T-helper 17 cell (primary cell): ENCODE measurements at places on chromosomes 11 and 22. TPM values are rescaled to one million over a fixed set of nuclear protein-coding genes. Genes with fewer than 3 reads are reported as not detected.
A peak's percentile ranks its signal among the peaks of the same experiment; 100 is the strongest.

GRCh38 chr11:27702811-27703210 is 2.6 kb upstream of the BDNF start:
- H3K27ac ChIP-seq = no peak overlapping the region
- no peak overlapping the region for H3K4me3 ChIP-seq
- peaks cover 8% of the 10 kb centered on the region for H3K36me3 ChIP-seq
- H3K27me3 ChIP-seq = peaks cover 77% of the 10 kb centered on the region
- no peak for DNase-seq

DNA sequence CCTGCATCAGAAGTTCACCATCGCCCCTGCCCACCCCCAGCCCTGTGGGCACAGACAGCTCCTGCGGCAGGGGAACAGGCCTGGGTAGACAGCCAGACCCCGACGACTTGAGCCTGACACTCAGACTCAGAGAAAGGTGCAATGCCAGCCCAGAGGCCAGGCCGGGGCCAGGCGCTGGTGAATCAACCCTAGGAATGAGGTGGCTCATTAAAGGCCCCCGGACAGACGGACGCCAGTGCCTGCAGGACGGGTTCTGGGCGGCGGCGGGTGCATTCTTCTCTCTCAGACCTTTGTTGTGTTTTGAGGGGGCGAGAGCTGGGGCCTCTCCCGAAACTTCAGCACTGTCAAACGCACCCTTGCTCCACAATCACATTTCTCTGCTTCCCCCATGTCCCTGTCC is 5.6 kb downstream of the OVOL1 start:
- peaks cover 13% of the 10 kb centered on the region for H3K4me1 ChIP-seq
- no peak for DNase-seq
- H3K27me3 ChIP-seq = peaks cover 35% of the 10 kb centered on the region
- no peak overlapping the region for H3K4me3 ChIP-seq

GRCh38 chr11:108204929-108205499 is 17.4 kb downstream of the NPAT start:
- H3K4me3 ChIP-seq = no peak overlapping the region
- H3K36me3 ChIP-seq = peaks cover 7% of the 10 kb centered on the region
- no peak for DNase-seq
- H3K27me3 ChIP-seq = no peaks in the 10 kb centered on the region
- peaks cover 30% of the 10 kb centered on the region for H3K4me1 ChIP-seq

GRCh38 chr22:35891442-35891841 is 137.2 kb downstream of the RBFOX2 start:
- H3K27ac ChIP-seq = no peak overlapping the region
- DNase-seq = no peak
- peaks cover 3% of the 10 kb centered on the region for H3K36me3 ChIP-seq

DNA sequence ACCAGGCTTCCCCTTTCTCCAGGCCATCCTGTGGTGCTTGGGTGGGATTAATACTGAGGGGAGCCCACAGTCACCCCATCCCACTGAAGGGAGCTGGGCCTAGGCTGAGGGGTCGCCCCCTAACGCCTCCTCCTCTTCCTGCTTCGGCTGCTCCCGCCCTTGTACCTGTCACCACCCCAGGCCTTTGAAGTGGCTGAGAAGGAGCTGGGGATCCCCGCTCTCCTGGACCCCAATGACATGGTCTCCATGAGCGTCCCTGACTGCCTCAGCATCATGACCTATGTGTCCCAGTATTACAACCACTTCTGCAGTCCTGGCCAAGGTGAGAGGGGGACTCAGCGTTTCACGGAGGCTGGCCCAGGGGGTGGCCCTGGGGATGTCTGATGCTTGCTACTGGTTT is 6.1 kb downstream of the MICALL1 start:
- peaks cover 25% of the 10 kb centered on the region for H3K4me1 ChIP-seq
- no peak overlapping the region for H3K27ac ChIP-seq

GRCh38 chr11:79236541-79236971 is 204.3 kb downstream of the TENM4 start:
- no peaks in the 10 kb centered on the region for H3K36me3 ChIP-seq
- no peak for DNase-seq
- no peaks in the 10 kb centered on the region for H3K4me1 ChIP-seq
- H3K4me3 ChIP-seq = no peak overlapping the region

DNA sequence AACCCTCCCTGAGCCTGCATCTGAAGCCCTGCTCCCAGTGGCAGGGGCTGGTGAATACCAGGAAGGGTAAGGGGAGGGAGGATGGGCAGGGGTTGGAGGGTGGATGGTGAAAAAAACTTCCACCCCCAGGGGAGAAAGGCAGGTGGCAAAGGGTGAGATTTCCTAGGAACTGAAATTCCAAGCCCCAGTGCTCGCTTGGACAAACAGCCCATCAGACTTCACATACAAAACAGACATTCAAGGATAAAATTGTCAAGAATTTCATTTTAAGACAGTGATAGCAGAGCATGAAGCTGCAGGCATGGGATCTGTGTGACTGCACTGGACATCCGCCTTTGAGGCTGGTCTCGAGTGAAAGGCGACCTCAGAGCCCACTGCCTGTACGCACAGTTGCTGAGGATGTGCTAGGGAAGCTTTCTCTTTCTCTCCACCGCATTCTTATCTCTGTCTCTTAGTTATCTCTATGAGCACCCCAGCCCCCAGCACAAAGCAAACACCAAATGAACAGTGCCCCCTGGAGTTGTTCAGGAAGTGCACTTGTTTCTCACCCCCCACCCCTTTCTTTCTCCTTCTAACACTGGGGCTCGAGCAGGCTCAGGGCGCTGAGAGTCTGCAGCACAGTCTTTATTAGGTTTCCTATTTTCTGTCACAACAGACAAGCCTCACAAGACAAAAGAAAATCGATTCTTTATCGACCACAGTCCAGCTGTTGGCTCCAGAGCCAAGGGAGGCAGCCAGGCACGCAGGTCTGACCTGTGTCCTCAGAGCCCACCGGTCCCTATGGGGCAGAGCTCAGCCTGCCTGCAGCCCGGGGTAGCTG is 237.3 kb upstream of the NCAM1 start:
- peaks cover 2% of the 10 kb centered on the region for H3K36me3 ChIP-seq
- H3K4me1 ChIP-seq = no peaks in the 10 kb centered on the region
- peaks cover 43% of the 10 kb centered on the region for H3K27me3 ChIP-seq

DNA sequence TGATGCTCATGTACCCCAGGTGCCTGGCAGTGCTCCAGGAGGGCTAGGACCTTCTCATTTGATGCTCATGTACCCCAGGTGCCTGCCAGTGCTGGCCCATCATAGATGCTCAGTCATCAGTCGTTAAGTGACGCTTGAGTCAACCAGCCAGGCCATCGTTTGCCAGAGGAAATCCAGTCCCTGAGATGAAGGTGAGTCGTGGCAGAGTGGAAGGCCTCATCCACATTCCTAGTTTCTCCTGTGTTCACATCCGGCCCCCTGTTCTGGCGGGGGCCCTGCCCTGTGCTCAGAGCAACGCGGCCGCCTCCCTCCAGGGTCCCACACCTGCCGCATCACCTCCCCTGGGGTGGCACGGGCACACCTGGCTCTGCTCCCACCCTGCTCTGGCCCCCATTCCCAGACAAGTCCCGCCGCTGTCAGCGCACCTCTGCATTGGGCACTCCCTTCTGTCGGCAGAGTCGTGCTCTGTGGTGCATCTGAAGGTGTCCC is 279.9 kb downstream of the BRD1 start:
- no peaks in the 10 kb centered on the region for H3K36me3 ChIP-seq
- peaks cover 8% of the 10 kb centered on the region for H3K4me1 ChIP-seq
- no peaks in the 10 kb centered on the region for H3K27me3 ChIP-seq
- no peak for DNase-seq
- no peak overlapping the region for H3K4me3 ChIP-seq

DNA sequence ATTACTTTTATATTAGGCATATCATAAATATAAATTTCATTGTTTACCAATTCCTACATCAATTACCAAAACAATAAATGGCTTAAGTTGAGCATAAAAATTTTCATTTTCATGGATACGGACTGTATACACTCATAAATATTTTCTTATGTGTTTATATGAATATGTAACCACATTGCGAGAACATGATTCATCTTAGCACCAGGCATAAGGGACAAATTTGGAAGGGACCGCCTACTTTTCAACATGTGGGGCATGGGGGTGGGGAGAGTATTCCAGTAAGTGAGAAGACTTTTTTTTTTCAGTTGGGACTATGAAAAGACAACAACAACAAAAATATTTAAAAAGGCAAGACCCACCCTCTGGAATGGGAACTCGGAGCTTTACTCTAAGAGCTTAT is 296.1 kb downstream of the RAB38 start:
- no peak overlapping the region for H3K4me3 ChIP-seq
- peaks cover 12% of the 10 kb centered on the region for H3K27me3 ChIP-seq
- H3K36me3 ChIP-seq = no peaks in the 10 kb centered on the region
- no peaks in the 10 kb centered on the region for H3K4me1 ChIP-seq
- H3K27ac ChIP-seq = no peak overlapping the region

DNA sequence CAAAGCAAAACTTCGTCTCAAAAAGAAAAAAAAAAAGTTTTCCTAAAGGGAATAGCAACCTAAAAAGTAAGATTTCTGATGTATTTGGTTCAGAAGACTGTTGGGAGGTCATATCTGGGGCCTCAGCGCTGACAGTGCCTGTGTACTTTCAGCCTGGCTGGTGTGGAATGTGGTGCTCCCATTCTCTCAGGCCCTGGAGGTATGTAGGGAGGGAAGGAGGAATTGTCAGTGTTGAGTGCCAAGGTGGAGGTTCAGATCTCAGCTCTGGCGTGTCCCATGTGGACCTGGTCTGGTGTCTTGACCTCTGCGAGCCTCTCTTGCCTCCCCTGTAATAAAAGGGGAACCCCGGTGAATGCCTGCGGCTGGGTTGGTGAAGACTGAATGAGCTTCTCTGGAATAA is 22.4 kb downstream of the PRR5 start:
- peak overlapping the region; percentile 75 for H3K27ac ChIP-seq
- H3K4me1 ChIP-seq = peaks cover 3% of the 10 kb centered on the region
- H3K36me3 ChIP-seq = no peaks in the 10 kb centered on the region
- no peak for DNase-seq
- H3K4me3 ChIP-seq = no peak overlapping the region

- H3K27me3 ChIP-seq = no peaks in the 10 kb centered on the region
- peak; percentile 18 for DNase-seq
- no peaks in the 10 kb centered on the region for H3K36me3 ChIP-seq
These were observed 7.1 kb upstream of the GRAMD4 start for GRCh38 chr22:46612904-46613605.

DNA sequence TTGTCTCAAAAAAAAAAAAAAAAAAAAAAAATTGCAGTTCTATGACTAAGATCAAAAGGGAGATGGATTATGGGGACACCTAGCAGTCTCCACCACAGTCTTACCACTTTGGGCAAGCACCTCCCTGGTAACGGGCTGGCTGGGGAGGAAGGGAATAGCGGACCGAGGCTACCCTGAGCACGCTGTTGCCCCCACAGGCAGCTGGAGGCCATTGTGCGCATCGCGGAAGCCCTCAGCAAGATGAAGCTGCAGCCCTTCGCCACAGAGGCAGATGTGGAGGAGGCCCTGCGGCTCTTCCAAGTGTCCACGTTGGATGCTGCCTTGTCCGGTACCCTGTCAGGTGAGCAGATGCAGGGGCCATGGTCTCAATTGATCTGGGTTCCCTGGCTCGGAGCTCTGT is 21.2 kb downstream of the MCM5 start:
- H3K36me3 ChIP-seq = peaks cover 9% of the 10 kb centered on the region
- H3K27ac ChIP-seq = no peak overlapping the region
- H3K27me3 ChIP-seq = no peaks in the 10 kb centered on the region
- no peak overlapping the region for H3K4me3 ChIP-seq
- H3K4me1 ChIP-seq = peaks cover 6% of the 10 kb centered on the region

- DNase-seq = no peak
- no peaks in the 10 kb centered on the region for H3K27me3 ChIP-seq
- no peak overlapping the region for H3K27ac ChIP-seq
- peaks cover 2% of the 10 kb centered on the region for H3K4me1 ChIP-seq
- no peaks in the 10 kb centered on the region for H3K36me3 ChIP-seq
- no peak overlapping the region for H3K4me3 ChIP-seq
These were observed 8.2 kb upstream of the PARVG start for GRCh38 chr22:44172370-44173108.

GRCh38 chr11:109241988-109242536 is 179.9 kb upstream of the C11orf87 start:
- no peaks in the 10 kb centered on the region for H3K27me3 ChIP-seq
- no peak for DNase-seq
- no peaks in the 10 kb centered on the region for H3K36me3 ChIP-seq
- H3K4me3 ChIP-seq = no peak overlapping the region
- H3K4me1 ChIP-seq = no peaks in the 10 kb centered on the region
- H3K27ac ChIP-seq = no peak overlapping the region

GRCh38 chr11:60761436-60762190 is 4.9 kb downstream of the MS4A15 start:
- H3K27me3 ChIP-seq = peaks cover 90% of the 10 kb centered on the region
- DNase-seq = no peak
- H3K27ac ChIP-seq = no peak overlapping the region
- H3K36me3 ChIP-seq = peaks cover 8% of the 10 kb centered on the region
- peaks cover 7% of the 10 kb centered on the region for H3K4me1 ChIP-seq

GRCh38 chr11:1853376-1854131 is 670 bp downstream of the LSP1 start:
- peak overlapping the region; percentile 99 for H3K27ac ChIP-seq
- DNase-seq = no peak
- H3K36me3 ChIP-seq = peaks cover 4% of the 10 kb centered on the region
- peaks cover 37% of the 10 kb centered on the region for H3K4me1 ChIP-seq

- peak overlapping the region; percentile 93 for H3K27ac ChIP-seq
- no peak for DNase-seq
- peaks cover 29% of the 10 kb centered on the region for H3K4me1 ChIP-seq
- peaks cover 2% of the 10 kb centered on the region for H3K36me3 ChIP-seq
- peaks cover 4% of the 10 kb centered on the region for H3K27me3 ChIP-seq
- H3K4me3 ChIP-seq = no peak overlapping the region
These were observed 44.9 kb upstream of the TCF20 start for GRCh38 chr22:42315392-42315756.

DNA sequence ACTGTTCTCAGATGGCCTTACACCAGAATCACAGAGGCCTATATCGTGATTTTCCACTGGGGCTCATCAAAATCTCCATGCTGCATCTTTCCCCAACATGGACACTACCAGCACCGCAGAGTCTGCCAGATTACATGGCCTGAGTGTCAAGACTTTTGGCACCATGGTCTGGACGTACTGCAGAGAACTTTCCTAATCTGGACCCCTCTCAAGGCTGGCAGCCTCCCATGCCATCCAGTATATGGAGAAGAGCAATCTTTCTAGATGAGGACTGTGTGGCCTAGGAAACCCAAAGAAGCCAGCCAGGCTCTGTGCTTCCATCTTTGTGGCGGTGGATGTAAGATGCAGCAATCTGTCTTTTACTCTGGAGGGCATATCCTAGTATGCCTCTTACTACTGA is 139.2 kb downstream of the ADAMTS15 start:
- no peak overlapping the region for H3K4me3 ChIP-seq
- DNase-seq = no peak
- no peaks in the 10 kb centered on the region for H3K4me1 ChIP-seq
- no peaks in the 10 kb centered on the region for H3K36me3 ChIP-seq
- peaks cover 18% of the 10 kb centered on the region for H3K27me3 ChIP-seq

GRCh38 chr11:17298302-17298701 is 21.8 kb downstream of the NUCB2 start:
- no peak overlapping the region for H3K4me3 ChIP-seq
- no peak for DNase-seq
- H3K27me3 ChIP-seq = no peaks in the 10 kb centered on the region
- H3K4me1 ChIP-seq = peaks cover 16% of the 10 kb centered on the region

The GGA1 gene
- total RNA-seq = 86.8 TPM

The YAP1 gene
- not detected for total RNA-seq

The OR52H1 gene
- not detected for total RNA-seq

The KCTD14 gene
- 0.17 TPM for total RNA-seq

The GUCY1A2 gene
- total RNA-seq = not detected

The OR4A16 gene
- not detected for total RNA-seq

The PGM2L1 gene
- 10.2 TPM for total RNA-seq

The WT1 gene
- not detected for total RNA-seq

The GPR152 gene
- not detected for total RNA-seq

The ACR gene
- not detected for total RNA-seq

The CCDC15 gene
- 0.91 TPM for total RNA-seq

The OR8K3 gene
- total RNA-seq = not detected
